Ureter (tissue), 1 donor: ENCODE measurements at places on chromosomes 5 and 9. TPM values are rescaled to one million over a fixed set of nuclear protein-coding genes. Genes with fewer than 3 reads are reported as not detected.
A peak's percentile ranks its signal among the peaks of the same experiment; 100 is the strongest.

GRCh38 chr5:132540764-132541163 lies 2.6 kb downstream of the IL5 start:
- DNase-seq, result no peak

DNA sequence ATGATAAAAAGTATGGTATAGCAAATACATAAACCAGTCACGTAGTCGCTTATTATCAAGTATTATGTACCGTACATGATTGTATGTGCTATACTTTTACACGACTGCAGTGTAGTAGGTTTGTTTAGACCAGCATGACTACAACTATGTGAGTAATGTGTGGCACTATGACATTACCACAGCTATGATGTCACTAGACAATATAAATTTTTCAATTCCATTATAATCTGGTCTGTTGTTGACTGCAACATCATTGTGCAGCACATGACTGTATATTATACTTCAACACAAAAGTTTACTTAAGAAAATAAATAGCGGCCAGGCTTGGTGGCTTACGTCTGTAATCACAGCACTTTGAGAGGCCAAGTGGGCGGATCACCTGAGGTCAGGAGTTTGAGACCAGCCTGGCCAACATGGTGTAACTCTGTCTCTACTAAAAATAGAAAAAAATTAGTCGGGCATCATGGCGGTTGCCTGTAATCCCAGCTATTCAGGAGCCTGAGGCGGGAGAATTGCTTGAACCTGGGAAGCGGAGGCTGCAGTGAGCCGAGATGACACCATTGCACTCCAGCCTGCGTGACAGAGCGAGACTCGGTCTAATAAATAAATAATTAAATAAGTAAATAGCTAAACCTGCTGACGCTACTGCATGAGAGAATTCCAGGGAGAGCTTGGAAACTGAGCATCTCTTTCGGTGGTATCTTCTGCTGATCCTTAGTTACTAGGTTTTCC lies 24.6 kb upstream of the JADE2 start:
- DNase-seq, result no peak

GRCh38 chr9:90379771-90380170 lies 262.9 kb downstream of the DIRAS2 start:
- no peak for DNase-seq

GRCh38 chr5:9339206-9339818 lies 206.6 kb downstream of the SEMA5A start:
- no peak for DNase-seq

GRCh38 chr9:14471041-14471440 lies 157.1 kb upstream of the NFIB start:
- DNase-seq, result no peak

DNA sequence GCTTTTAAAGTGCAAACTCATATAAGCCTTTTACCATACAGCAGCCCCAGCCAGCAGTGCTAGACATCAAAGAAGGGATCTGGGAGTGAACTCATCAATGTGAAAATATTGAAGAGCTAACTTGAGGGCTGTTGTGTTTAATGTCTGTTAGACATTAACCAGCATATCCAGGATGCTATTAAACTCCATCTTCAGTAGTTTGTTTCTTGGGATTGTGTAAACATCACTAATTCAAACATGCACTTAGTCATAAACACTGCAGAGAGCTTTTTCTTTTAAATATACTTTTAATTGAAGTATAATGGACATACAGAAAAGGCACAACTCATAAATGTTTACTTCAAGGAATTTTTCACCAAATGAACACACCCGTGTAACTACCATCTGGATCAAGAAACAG lies 81.8 kb downstream of the TMEM252 start:
- DNase-seq, result no peak

DNA sequence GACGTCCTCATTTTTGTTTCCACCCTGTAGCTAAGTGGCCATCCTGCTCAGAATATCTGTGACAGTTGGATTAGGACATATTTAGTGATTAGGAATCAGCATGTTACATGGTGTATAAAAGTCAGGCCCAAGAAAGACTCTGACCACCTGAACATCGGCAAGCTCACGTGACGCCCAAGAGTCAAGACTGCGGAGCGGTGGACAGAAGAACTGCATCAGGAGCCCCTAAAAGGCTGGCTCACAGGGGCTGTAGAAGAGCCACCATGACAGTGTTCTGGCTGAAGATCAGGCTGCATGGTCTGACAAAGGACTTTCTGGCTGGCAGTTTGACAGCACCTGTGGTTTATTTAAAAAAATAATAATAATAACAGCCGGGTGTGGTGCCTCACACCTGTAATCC lies 185.3 kb downstream of the AUH start:
- peak; percentile 26 for DNase-seq

- DNase-seq, result peak; percentile 35
These were observed 6.5 kb upstream of the CARD19 start for GRCh38 chr9:93089481-93089991.

DNA sequence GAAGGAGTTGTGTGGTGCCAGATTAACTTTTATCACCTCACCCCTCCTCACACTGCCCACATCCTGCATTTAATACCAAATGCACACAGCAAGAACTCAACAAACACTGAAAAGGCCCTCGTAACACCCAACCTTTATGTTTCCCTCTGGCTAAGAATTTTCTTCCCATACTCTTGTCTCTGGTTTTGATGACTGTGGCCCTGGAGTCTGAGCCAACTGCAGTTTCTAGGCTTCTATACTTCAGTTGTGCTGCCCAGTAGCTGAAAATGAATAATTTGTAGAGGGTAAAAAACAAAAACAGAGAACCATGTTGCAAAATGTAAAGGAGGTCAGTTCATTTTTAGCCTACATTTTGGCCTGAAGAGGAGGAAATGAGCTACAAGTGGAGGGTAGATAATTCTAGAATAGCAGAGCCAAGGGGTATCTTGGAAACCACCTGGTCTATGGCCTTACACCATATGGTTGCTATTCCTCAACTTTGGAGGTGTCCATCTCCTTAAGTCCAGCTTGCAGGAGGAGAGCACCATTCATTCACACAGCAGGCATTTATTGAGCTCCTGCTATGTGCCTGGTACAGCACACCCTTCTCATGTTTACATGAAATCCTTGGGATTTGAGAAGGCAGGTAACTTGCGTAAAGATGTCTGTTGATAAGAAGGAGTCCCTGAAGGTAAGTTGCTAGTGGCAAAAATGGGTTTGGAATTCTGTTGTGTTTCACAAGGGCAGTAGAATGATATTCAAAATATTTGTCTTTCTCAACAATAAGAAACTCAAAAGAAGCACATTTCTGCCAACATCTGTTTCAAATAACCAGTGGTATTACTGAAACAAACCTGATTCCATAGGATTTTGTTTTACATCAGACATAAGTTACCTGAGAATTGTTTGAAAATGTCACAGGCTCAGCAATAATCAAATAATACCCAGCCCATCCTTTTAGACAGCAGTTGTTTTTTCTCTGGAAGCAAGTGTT lies 83.8 kb upstream of the TNFAIP8 start:
- no peak for DNase-seq

- DNase-seq, result peak; percentile 20
These were observed 76.2 kb upstream of the ALDH1B1 start for GRCh38 chr9:38316166-38316780.

DNA sequence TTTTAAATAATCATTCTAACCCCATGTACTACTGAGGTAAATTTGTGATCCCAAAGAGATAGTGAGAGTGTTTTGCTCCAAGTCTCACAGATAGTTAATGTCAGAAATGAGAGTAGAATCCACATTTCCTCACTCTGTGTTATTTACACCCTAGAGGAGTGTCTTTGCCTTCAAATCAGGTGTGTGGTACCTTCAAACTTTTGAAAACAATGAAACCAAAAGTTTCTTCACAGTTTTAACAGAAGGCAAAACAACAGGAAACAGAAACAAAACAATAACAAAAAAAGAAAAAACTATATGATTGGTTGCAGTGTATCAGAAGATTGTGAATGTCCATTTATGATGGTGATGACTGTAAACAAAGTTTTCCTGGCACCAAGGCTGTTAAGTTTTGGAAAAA lies 85.9 kb downstream of the ERBIN start:
- DNase-seq, result no peak

The RPP25L gene
- 26.0 TPM for total RNA-seq

The SLCO6A1 gene
- not detected for total RNA-seq

The ELL2 gene
- 77.8 TPM for total RNA-seq

The TRPM6 gene
- 2.6 TPM for total RNA-seq

The SLC25A2 gene
- 1.3 TPM for total RNA-seq
